ENCODE measurements at places on chromosomes 6 and 20. TPM values are rescaled to one million over a fixed set of nuclear protein-coding genes. Genes with fewer than 3 reads are reported as not detected.
A peak's percentile ranks its signal among the peaks of the same experiment; 100 is the strongest.

KCNG1 gene
- total RNA-seq: 129 TPM

- H3K4me1 ChIP-seq: no peaks in the 10 kb centered on the region
- no peak overlapping the region for H3K4me3 ChIP-seq
- H3K27me3 ChIP-seq: no peaks in the 10 kb centered on the region
- no peak overlapping the region for H3K27ac ChIP-seq
Measured at GRCh38 chr20:57628047-57628961, 8.1 kb upstream of the ZBP1 start.

CRISP2 gene
- total RNA-seq: not detected

DNA sequence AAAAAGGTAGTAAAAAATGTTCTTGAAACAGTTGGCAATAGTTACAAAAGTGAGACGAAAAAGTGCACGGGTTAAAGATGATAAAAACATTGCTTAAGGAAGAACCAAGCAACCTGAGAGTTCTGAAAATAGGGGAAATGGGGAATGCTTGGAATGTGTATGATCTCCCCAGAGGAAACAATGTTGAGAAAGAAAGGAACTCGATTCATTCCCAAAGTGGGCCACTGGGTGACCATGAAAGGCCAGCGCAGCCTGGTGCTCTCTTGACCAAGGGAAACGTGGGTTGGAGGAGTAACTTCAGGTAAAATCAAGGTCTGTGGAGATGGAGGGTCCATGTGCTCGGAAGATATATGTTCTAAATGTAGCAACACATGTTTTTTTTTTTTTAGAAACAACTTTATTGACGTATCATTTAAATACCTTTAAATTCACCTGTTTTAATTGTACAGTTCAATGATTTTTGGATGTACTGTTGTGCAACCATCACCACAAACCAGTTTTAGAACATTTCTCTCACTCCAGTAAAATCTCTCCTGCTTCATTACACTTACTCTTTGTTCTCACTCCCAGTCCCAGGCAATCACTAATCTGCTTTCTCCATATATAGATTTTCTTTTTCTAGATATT, 34.5 kb upstream of the CEP85L start:
- H3K27ac ChIP-seq: no peak overlapping the region
- DNase-seq: no peak
- H3K4me1 ChIP-seq: no peaks in the 10 kb centered on the region
- H3K4me3 ChIP-seq: no peak overlapping the region
- no peaks in the 10 kb centered on the region for H3K27me3 ChIP-seq

SIM1 gene
- not detected for total RNA-seq

DNA sequence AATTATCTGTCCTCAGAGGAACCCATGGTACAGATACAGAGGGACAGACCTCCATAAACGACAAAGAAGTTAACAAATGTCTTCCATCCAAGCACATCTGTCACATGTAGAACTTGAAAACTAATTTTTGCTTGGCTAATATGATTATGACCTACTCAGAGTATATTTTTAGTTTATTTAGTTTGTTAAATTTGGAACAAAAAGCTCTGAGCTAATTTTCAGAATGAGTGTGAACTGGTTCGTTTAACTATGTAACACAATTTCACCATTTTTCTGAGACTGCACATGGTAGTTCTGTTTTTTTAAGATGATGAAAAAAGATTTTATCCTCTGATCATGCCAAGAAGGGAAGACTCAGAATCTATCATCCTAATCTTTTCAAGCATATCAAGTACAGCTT, 34.4 kb upstream of the PREP start:
- H3K36me3 ChIP-seq: no peaks in the 10 kb centered on the region
- H3K4me3 ChIP-seq: no peak overlapping the region
- H3K4me1 ChIP-seq: no peaks in the 10 kb centered on the region
- no peaks in the 10 kb centered on the region for H3K27me3 ChIP-seq
- no peak for DNase-seq

RAET1L gene
- not detected for total RNA-seq

TRIM40 gene
- not detected for total RNA-seq

DNA sequence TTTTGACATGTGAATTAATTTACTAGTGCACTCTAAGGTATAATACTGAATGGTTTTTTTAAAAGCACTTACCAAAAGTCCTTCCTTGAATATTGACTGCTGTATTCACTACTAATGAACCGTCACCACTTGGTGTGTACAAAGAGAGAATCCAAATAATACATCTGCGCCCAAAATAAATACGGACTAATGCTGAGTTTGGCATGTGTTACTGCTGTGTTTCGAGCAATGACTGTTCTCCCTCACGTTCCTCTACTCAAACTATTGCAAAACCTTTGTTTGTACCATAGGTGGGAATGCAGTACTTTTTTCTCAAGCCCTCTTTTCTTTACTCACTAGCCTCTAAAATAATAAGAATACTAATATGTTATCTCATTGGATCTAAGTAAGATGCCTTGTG, 305.5 kb downstream of the QKI start:
- H3K36me3 ChIP-seq: no peaks in the 10 kb centered on the region
- DNase-seq: no peak
- no peak overlapping the region for H3K4me3 ChIP-seq
- H3K4me1 ChIP-seq: no peaks in the 10 kb centered on the region

SPDEF gene
- 0.42 TPM for total RNA-seq

- peaks cover 28% of the 10 kb centered on the region for H3K4me1 ChIP-seq
- peaks cover 100% of the 10 kb centered on the region for H3K27me3 ChIP-seq
- no peaks in the 10 kb centered on the region for H3K36me3 ChIP-seq
Measured at GRCh38 chr6:166167258-166167731, 356 bp downstream of the TBXT start.

GRCh38 chr20:10761232-10761631, 87.4 kb upstream of the JAG1 start:
- H3K27ac ChIP-seq: no peak overlapping the region
- H3K27me3 ChIP-seq: no peaks in the 10 kb centered on the region
- H3K4me3 ChIP-seq: no peak overlapping the region
- no peaks in the 10 kb centered on the region for H3K4me1 ChIP-seq
- no peaks in the 10 kb centered on the region for H3K36me3 ChIP-seq
- DNase-seq: peak; percentile 85

DNA sequence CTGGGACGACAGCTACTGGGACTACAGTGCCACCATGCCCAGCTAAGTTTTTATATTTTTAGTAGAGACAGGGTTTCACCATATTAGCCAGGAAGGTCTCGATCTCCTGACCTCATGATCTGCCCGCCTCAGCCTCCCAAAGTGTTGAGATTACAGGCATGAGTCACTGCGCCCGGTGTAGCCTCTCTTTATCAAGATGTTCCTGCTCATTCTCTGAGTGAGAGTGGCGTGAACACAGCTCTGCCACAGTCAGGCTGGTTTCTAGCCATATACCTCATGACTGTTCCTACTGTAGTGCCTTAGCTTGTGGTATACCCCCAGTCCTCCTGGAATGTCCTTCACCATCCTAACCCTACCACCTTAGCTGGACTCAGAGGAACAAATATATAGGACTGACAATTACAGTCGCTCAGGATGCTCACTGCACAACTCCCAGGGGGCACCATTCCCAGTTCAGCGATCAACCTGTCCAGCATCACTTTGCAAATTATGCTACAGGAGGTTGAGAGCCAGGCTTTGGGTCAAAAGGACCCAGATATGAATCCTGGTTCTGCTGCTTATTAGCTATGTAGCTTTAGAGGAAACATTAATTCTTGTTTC, 86.3 kb downstream of the CHMP4B start:
- H3K27me3 ChIP-seq: no peaks in the 10 kb centered on the region
- H3K36me3 ChIP-seq: no peaks in the 10 kb centered on the region
- DNase-seq: peak; percentile 44
- no peaks in the 10 kb centered on the region for H3K4me1 ChIP-seq
- no peak overlapping the region for H3K27ac ChIP-seq

DNA sequence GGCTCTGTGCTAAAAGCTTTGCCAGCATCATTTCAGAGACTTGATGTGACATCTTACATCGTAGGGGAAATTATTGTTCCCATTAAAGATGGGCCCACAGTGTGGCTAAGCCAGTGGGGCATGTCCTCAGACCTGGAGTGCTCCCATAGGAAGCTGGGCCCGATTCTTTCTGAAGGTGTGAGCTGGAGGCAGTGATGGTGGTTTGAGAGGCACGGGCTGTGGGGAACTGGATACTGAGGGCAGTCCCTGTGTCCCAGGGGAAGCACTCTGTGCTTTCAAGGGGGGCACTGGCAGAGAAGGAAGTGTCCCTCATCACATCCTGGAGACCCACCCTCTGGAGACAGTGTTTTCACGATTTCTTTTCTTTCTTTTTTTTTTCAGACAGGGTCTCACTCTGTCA, 8.6 kb upstream of the FAM110A start:
- H3K4me3 ChIP-seq: no peak overlapping the region
- H3K27me3 ChIP-seq: no peaks in the 10 kb centered on the region
- no peak overlapping the region for H3K27ac ChIP-seq
- no peaks in the 10 kb centered on the region for H3K36me3 ChIP-seq
